ENCODE measurements at places on chromosomes 1 and 21. TPM values are rescaled to one million over a fixed set of nuclear protein-coding genes. Genes with fewer than 3 reads are reported as not detected.

GRCh38 chr1:94741996-94742395, 78.2 kb upstream of the SLC44A3 start:
- DNase-seq, result no peak

DNA sequence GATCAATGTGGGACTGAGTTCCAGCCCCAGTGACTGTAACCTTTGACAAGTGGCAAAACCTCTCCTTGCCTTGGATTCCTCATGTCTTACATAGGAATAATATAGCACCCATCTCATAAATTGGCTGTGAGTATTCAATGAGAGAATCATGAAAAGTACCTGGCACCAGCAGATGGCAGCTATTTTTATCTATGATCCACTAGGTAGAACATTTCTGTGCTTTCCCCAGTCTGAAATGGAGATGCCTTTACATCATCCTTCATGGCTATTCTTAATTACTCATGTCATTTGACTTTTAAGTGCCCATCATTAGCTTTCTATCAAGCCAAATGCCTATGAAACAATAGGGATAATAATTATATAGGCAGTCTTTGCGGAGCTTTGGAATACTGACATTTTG, 130.1 kb downstream of the TGFB2 start:
- peak; percentile 76 for DNase-seq

DNA sequence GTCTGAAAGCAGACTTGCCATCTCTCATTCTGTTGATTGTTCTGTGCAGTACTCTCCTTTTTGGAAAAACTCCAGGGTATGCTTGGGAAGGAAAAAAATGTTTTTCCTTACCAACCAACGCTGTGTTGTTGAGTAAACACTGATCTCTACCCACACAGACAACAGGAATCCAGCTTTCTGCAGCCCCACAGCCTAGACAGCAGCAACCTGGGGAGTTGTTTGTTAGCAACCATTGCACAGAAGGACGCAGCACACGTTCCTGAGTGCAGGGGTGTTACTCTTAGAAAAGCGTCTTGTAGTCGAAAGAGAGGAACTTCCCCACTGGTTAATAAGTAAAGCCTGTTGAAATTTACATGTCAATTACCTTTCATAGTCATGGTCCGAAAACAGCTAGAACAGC, 56.6 kb downstream of the SMYD2 start:
- DNase-seq, result no peak

RAB3B gene
- 7.4 TPM for total RNA-seq

DNA sequence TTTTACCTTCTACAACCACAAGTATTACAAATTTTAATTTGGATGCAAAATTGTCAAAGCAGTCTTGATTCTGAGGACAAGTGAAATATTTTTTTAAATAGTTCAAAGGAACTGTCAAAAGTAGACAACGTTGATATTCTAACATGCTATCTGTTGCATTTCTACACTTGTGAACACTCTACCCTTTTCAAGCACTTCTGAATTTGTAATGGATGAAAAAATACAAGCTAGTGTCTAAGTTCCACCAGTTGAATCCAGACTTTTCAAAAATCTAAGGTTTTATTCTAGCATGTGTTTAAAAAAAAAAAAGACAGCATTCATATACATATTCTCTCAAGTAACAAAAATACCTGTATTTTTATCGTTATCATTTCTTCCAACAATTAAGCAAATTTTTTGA, 2.1 kb downstream of the ARID4B start:
- no peak for DNase-seq

TTC22 gene
- not detected for total RNA-seq

- DNase-seq, result no peak
These were observed 28.7 kb upstream of the PAPPA2 start for GRCh38 chr1:176434234-176434633.
